Vein endothelial cell (primary cell): ENCODE measurements at places on chromosomes 5 and 9. TPM values are rescaled to one million over a fixed set of nuclear protein-coding genes. Genes with fewer than 3 reads are reported as not detected.

The ORM2 gene
- not detected in 2 replicates for total RNA-seq

The SLC6A19 gene
- not detected in 2 replicates for total RNA-seq

The PDE4D gene
- 63.7 and 65.4 TPM in 2 replicates for total RNA-seq

The BAG1 gene
- total RNA-seq = 30.1 and 58.3 TPM in 2 replicates

The C9orf50 gene
- not detected in 2 replicates for total RNA-seq

The LTC4S gene
- 0.57 and 1.3 TPM in 2 replicates for total RNA-seq

The EIF4EBP3 gene
- total RNA-seq = 0.38 and 1.3 TPM in 2 replicates

The FST gene
- 1.9 and 6.9 TPM in 2 replicates for total RNA-seq
